ENCODE measurements at places on chromosomes 3 and 15. TPM values are rescaled to one million over a fixed set of nuclear protein-coding genes. Genes with fewer than 3 reads are reported as not detected.
A peak's percentile ranks its signal among the peaks of the same experiment; 100 is the strongest.

GRCh38 chr15:74543583-74543982 is 2.6 kb downstream of the ARID3B start:
- no peak for DNase-seq

- no peak for DNase-seq
Measured at GRCh38 chr3:68996356-68996995, 17.0 kb downstream of the EOGT start.

GRCh38 chr3:58237238-58237940 is at the start of gene ABHD6:
Gene ABHD6 (plus strand): TSS chr3:58237792. CDS start chr3:58256587, 18,795 bp downstream.
- peak; percentile 83 for DNase-seq

GRCh38 chr15:34795267-34796081 is at the start of gene ACTC1:
Gene ACTC1 (minus strand): TSS chr15:34795549. CDS start chr15:34794808, 741 bp downstream.
- peak; percentile 42 for DNase-seq

- peak; percentile 28 for DNase-seq
Measured at GRCh38 chr3:61725851-61726333, 164.5 kb downstream of the PTPRG start.

DNA sequence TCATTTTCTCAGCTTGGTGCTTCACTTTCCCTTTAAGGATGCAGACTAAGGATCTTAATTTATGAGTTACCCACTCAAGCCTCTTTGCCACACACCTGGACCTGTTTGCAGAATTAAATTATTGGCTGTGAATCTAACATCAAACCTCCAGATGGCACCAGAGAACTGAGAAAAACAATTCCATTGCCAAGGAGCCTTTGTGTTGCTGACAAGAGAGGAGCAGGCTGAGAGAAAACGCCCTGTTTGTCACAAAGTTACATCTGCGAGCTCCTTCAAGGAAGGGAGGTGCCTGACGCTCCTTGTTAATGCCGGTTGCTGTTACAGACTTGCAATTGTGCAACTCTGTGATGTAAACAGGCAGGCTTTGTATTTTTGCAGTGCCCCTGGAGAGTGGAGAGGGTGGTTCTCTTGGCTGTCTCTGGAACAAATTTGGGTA is 36.3 kb upstream of the TMC3 start:
- no peak for DNase-seq

DNA sequence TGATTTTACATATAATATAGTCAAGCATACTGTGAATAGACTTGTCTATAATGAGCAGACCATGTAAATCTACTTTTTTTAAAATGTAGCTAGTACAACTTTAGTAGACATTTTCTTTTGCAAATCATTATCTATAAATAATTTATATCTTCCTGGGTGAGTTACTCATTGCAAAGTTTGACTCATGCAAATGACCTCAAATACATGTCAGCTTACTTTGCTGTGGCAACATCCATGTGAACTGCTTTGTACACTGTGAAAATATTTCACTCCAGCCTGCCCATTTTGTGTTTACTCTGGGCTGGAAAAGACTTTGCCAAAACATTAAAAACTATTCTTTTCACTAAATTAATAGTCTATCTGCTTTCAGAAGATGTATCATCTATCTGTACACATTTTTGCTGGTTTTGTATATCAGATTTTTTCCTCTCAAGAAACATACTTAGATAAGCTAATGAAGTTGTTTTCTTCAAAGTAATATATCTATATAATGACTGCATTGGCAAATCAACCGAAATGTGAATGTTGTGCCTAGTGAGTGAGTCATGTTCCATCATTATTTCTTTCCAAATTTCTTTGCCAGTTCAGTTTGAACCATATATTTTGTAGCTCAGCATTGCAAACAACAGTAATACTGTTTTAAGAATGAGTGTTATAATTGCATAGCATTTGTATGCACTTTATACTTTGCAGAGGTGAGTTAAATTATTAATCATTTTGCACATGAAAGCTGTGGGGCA is 26.5 kb downstream of the IGSF10 start:
- DNase-seq = no peak

- DNase-seq = no peak
Measured at GRCh38 chr3:19046440-19046839, 101.9 kb upstream of the KCNH8 start.

DNA sequence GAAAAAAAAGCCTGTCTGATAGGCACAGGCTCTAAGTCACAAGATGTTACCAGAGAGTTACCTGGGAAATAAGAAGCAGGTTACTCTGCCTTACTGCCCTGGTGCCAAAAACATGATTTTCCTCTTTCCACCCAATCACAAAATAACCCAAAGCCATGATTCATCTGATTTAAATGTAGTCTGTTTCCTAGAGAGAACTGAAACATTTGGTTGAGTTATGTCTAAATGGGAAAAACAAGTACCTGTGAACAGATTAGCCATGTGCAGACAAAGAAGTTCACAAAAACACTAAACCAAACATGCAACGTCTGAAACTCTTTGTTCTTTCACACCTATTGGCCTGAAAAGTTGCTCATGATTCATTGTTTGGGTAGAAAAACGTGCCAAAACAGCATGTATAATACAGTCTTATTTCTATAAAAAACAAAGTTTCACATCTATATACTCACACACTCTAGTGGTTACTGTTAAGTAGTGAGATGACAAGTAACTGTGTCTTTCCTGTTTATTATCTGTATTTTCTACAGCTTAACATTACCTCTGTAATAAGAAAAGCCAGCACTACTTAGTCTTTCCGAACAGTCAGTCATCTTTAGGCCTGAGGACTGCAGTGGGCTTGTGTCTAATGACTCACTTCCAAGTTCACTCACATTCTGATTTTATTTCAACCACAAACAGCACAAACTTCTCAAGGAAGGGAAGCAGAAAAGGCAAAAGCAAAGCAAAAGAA is 30.2 kb downstream of the FAM174B start:
- no peak for DNase-seq

DNA sequence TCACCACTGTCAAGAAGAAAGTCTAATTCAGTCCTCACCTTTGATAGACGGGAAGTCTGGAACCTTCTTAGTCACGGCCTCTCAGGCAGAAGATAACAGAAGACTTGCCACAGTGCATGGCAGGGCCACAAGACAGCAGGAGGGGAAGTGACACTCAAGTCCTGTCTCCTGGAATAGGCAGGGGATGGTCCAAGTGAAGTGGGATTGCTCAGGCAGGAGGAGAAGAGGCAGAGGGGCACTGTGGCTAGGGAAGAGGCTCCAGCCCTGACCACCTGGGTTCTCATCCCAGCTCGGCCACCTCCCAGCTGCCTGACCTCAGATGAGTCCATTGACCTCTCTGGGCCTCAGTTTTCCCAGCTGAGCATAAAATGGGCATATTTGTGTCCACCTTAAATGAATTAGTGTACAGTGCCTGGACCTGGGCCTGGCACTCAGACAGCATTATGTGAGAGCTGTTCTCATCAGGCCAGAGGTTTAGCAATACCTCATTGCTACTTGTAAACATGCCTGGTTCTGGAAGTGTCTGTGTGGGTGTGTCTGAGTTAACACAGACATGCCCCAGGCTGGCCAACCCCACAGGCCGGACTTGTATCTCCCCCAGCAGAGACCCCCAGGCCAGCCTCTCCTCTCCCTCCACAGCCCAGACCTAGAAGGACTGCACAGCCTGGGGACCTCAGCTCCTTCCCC is 11.5 kb upstream of the PCSK6 start:
- DNase-seq = no peak

- no peak for DNase-seq
Measured at GRCh38 chr15:71880276-71880675, 69.9 kb downstream of the NR2E3 start.

DNA sequence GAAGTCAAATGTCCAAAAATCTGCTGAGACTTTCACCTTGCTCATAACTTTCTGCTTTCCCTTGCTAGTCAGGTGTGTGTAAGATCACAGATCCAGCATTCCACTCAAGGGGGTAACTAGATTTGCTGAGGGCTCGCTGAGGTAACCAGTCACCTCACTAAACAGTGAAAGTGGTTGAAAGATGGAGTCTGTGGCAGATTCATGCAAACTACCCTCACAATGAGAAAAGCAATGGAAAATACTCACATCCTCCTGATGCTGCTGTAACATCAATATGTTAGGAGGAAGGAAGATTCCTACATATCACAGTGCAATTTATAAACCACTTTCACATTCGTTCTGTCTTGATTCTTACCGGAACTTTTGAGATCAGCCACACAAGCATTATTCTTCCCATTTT is 174.3 kb upstream of the BCL6 start:
- no peak for DNase-seq

- no peak for DNase-seq
Measured at GRCh38 chr3:86029590-86029989, 961.4 kb downstream of the VGLL3 start.

GRCh38 chr3:112463250-112463649 is 36.0 kb downstream of the BTLA start:
- no peak for DNase-seq

MNS1 gene
- 1.7 TPM for total RNA-seq

OCA2 gene
- not detected for total RNA-seq

ERICH6 gene
- total RNA-seq = not detected

RARRES1 gene
- 42.7 TPM for total RNA-seq

CCNB2 gene
- total RNA-seq = 29.3 TPM

ACOX2 gene
- 48.9 TPM for total RNA-seq

VGLL4 gene
- 42.5 TPM for total RNA-seq

P2RY12 gene
- 0.32 TPM for total RNA-seq

VWA5B2 gene
- total RNA-seq = 2.9 TPM

FAM107A gene
- 24.1 TPM for total RNA-seq

ZWILCH gene
- total RNA-seq = 11.7 TPM

TADA3 gene
- total RNA-seq = 66.1 TPM

CDCP1 gene
- total RNA-seq = 87.5 TPM

CD86 gene
- 5.8 TPM for total RNA-seq

All from mucosa of descending colon (tissue), 3 donors.